CD4-positive, alpha-beta T cell (primary cell): ENCODE measurements at places on chromosomes 6 and 20.

DNA sequence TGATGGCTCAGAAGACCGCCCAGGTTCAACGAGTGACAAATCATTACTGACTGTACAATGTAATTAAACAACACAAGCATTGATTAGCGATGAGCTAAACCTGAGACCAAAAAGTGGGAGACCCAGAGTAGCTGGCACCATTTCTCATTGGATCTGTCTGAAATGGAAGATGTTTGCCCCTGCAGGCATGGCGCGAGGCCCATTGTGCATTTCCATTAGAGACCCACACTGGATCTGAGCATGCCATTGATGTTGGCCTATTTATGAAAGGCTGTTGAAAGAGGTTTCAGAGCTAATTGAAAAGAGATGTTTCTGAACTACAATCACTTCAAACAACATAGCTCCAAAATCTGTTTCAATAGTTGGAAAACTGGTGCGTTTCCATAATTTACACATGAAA is 196.7 kb downstream of the TFAP2B start:
- no peaks in the 10 kb centered on the region for H3K4me1 ChIP-seq
- no peak overlapping the region for H3K27ac ChIP-seq
- no peak for DNase-seq
- no peaks in the 10 kb centered on the region for H3K27me3 ChIP-seq
- H3K4me3 ChIP-seq = no peak overlapping the region

DNA sequence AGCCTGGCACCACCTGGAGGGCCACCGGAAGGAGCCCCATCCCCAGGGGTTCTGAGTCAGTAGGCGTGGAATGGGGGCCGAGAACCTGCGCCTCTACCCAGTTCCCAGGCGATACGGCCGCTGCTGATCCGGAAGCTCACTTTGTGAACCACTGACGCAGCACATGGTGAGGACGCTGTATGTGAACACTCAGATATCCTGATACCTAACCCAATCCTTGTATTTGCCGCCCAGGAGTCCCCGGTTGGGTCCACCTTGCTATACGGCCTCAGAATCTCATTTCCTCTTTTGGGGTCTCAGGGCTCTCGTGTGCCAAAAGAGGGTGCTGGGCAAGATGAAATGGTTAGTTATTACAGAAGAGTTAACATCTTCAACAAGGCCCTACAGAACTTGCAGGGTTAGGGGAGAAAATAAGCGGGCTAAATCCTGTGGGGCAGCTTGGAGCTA is 604 bp upstream of the RAB5IF start:
- DNase-seq = peak; percentile 31
- H3K4me1 ChIP-seq = peaks cover 37% of the 10 kb centered on the region
- peaks cover 23% of the 10 kb centered on the region for H3K36me3 ChIP-seq
- peak overlapping the region; percentile 93 for H3K27ac ChIP-seq
- no peaks in the 10 kb centered on the region for H3K27me3 ChIP-seq

DNA sequence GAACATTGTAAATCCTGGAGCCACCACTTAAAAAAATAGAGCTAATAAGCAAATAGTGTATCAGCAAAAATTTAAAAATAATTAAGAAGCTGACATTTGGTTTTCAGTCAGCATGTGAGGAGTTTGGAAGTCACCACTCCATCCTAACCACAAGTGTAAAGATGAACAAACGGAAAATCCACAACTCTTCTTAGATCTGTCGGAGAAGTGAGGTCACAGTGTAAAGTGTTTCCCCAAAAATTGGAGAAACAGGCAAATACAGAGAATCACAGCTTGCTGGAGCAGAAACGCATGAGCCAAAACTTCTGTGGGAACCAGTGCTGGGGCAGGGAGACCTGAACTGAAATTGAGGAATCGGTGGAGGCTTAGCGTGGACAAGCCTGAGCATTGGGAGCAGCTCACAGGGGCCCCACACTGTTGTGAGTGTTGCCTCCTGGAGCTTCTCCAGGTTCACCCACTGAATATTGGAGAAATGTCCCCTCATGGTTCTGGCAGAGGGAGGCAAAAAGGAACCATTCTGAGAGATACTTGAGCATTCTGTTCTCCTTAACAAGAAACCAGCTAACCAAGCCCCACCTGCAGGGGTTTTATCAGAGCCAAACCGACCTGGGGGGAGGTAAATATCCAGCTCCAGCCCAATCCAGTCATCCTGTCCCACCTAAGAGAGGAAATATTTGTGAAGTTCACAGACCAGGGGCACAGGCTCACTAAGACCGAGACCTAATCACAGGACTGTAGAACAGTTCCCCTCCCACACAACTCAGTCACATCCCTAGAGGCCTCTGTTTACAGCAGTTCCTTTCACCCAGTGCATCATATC is 192.0 kb downstream of the ERMARD start:
- H3K4me1 ChIP-seq = no peaks in the 10 kb centered on the region
- peaks cover 7% of the 10 kb centered on the region for H3K27me3 ChIP-seq
- no peak for DNase-seq
- H3K27ac ChIP-seq = no peak overlapping the region
- H3K4me3 ChIP-seq = no peak overlapping the region

DNA sequence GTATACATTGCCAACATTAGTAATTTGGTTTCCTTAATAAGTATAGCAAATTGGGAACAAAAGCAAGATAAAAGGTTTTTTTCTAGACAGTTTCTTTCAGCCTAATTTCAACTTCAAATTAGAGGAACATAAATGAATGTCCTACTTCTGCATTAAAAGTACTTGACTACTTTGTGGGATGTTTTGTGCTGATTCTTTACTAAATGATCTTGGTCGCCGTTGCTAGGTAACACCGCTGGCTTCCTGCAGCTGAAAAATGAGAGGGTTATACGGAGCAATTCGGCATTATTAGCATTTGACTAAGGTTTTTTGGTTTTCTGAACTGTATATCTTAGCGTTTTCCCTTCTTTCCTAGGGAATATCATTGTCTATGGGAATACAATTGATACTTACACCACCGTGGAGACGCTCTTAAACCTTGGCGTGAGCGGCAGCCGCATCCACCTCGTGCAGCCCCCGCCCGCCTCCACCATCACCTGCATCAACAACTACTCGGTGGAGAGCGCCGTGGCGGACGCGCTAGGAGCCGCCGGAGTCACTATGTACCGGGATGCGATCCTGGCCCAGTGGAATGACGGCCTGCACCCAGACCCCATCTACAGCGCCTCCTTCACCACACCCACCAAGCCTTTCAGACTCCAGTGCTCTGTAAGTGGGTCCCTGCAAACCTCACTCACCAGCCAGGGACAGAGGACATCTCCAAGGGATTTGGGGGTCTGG is 90.9 kb upstream of the INSM1 start:
- H3K27me3 ChIP-seq = peaks cover 11% of the 10 kb centered on the region
- H3K4me1 ChIP-seq = no peaks in the 10 kb centered on the region
- no peak for DNase-seq
- no peaks in the 10 kb centered on the region for H3K36me3 ChIP-seq

GRCh38 chr6:14371530-14371929 is 254.0 kb downstream of the CD83 start:
- no peaks in the 10 kb centered on the region for H3K36me3 ChIP-seq
- no peak overlapping the region for H3K27ac ChIP-seq
- H3K4me1 ChIP-seq = peaks cover 6% of the 10 kb centered on the region
- DNase-seq = no peak

GRCh38 chr20:21981179-21981578 is 275.7 kb downstream of the PAX1 start:
- no peak overlapping the region for H3K27ac ChIP-seq
- no peak for DNase-seq
- no peaks in the 10 kb centered on the region for H3K27me3 ChIP-seq
- no peaks in the 10 kb centered on the region for H3K36me3 ChIP-seq

- DNase-seq = no peak
- H3K4me3 ChIP-seq = no peak overlapping the region
- no peaks in the 10 kb centered on the region for H3K27me3 ChIP-seq
- H3K4me1 ChIP-seq = peaks cover 69% of the 10 kb centered on the region
- no peaks in the 10 kb centered on the region for H3K36me3 ChIP-seq
- H3K27ac ChIP-seq = no peak overlapping the region
Observed at GRCh38 chr6:136763255-136763654, 29.0 kb downstream of the MAP3K5 start.

DNA sequence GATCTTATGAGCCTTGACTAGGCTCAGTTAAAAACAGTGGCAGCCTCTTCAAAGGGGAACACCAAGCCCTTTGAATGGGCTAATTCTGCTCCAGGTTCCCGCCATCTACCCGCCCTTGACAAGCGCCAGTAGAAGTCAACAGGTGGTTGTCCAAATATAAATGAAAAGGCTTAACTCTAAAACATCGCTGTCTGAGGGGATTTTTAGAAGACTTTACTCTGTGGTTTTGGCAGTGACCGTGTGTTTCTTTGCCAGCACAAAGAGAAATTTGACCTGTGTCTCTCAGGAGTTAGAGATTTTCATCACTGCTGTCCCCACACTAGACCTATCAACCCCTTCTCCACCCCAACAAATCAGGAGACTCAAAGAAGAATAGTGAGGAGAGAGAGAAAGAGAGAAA is 19.8 kb upstream of the SIM1 start:
- no peak overlapping the region for H3K27ac ChIP-seq
- no peak overlapping the region for H3K4me3 ChIP-seq
- H3K27me3 ChIP-seq = peaks cover 7% of the 10 kb centered on the region
- no peak for DNase-seq
- H3K36me3 ChIP-seq = no peaks in the 10 kb centered on the region

- H3K4me3 ChIP-seq = no peak overlapping the region
- H3K36me3 ChIP-seq = no peaks in the 10 kb centered on the region
- no peaks in the 10 kb centered on the region for H3K4me1 ChIP-seq
- H3K27ac ChIP-seq = no peak overlapping the region
- peaks cover 4% of the 10 kb centered on the region for H3K27me3 ChIP-seq
Observed at GRCh38 chr20:46977909-46978588, 83.4 kb downstream of the EYA2 start.

DNA sequence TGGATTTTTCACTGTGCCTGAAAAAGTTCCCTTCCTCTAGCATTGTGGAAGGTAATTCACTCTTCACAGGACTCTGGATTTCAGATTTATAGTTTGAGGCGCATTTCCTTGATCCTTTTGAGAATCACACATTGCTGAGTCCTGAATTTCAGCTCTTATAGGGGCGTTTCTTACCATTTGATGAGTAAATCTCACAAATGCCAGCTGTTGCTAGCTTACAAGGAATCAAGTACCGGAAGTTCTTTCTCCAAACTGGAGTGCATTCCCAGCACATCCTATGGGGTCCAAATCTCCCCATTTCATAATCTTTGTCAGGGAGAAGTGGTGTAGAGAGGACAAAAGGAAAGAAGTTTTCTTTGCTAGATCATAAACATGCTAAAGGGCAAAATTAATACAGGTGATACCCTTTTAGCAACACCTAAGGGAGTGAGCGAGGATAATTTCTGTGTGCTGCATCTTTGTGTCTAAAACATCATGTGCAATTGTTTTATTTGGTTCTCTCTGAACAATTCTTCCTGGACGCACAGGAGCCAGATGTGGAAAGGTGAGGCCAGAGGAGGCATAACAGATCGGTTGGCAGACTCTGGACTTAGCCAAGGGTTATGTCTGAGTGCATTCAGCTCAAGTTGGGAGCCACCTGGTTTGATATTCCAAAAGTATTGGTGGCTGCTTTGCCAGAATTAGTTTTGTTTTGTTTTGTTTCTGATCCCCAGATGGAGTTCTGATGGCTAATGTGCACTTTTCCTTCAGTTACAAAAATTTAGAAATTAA is 37.4 kb upstream of the EYA2 start:
- H3K4me1 ChIP-seq = no peaks in the 10 kb centered on the region
- no peaks in the 10 kb centered on the region for H3K36me3 ChIP-seq
- no peak overlapping the region for H3K27ac ChIP-seq
- H3K27me3 ChIP-seq = no peaks in the 10 kb centered on the region
- H3K4me3 ChIP-seq = no peak overlapping the region
- no peak for DNase-seq

DNA sequence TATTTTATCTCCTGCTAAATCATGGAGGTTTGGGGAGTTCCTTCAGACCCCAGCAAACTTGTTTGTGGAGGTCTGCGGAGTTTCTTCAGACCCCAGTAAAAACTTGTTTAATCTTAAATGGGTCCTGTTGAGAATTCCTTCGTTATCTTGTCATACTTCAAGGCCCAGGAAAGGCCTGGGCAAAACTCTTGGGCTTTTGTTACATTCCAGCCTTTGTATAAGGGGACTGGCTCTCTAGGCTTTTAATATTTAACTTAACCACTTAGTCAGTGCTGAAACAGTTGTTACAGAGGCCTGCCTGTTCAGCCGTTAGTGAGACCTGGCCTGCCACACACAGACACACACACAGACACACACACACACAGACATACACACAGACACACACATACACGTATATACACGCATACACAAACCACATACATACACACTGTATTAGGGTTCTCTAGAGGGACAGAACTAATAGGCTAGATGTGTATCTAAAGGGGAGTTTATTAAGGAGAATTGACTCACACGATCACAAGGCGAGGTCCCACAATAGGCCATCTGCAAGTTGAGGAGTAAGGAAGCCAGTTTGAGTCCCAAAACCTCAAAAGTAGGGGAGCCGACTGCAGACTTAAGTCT is 21.3 kb upstream of the CST3 start:
- peaks cover 8% of the 10 kb centered on the region for H3K27me3 ChIP-seq
- H3K36me3 ChIP-seq = no peaks in the 10 kb centered on the region
- DNase-seq = no peak
- H3K27ac ChIP-seq = no peak overlapping the region
- H3K4me1 ChIP-seq = no peaks in the 10 kb centered on the region
- no peak overlapping the region for H3K4me3 ChIP-seq

GRCh38 chr20:16098890-16099639 is 474.2 kb downstream of the KIF16B start:
- no peak for DNase-seq
- H3K27me3 ChIP-seq = no peaks in the 10 kb centered on the region

- H3K4me3 ChIP-seq = no peak overlapping the region
- H3K36me3 ChIP-seq = no peaks in the 10 kb centered on the region
Observed at GRCh38 chr6:47321577-47321976, 11.9 kb upstream of the TNFRSF21 start.

DNA sequence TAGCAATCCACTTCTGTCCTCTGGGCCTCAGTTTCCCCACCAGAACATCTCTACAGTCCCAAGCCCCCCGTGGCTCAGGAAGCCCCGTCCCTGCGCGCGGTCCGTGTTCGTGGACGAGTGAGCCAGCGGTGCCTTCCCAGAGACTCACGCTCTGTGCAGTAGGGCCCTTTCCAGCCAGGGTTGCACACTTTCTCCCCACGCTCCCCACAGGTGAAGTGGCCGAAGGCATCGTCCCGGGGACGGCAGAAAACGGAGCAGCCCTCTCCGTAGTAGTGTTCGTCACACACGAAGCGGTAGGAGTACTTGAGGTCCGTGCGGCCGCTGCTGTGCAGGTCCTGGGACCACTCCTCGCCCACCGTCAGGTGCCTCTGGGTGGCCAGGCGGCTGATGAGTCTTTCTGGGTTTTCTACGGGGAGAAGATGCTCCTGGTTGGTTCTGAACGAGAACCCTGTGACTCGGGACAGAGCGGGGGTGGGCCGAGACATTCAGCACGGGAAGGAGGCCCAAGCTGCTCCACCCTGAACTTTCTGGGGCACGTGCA is 2.7 kb downstream of the DLL1 start:
- H3K4me1 ChIP-seq = peaks cover 45% of the 10 kb centered on the region
- no peak overlapping the region for H3K4me3 ChIP-seq
- no peak overlapping the region for H3K27ac ChIP-seq
- H3K27me3 ChIP-seq = peaks cover 18% of the 10 kb centered on the region

DNA sequence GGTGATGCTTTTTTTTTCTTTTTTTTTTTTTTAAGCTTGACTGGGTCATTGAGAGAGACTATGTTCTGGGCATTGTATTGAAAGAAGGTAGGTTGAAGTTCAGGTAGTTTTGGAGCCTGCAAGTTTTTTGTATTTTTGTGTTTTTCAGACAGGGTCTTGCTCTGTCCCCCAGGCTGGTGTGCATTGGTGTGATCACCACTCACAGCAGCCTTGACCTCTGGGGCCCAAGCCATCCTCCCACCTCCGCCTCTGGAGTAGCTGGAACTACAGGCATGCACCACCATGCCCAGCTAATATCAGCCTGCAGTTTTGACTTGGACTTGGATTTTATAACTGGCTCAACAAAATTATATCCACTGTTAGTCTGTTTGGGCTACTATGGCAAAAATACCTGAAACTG is 31.7 kb upstream of the TFAP2A start:
- no peaks in the 10 kb centered on the region for H3K4me1 ChIP-seq
- DNase-seq = no peak
- H3K4me3 ChIP-seq = no peak overlapping the region
- H3K36me3 ChIP-seq = no peaks in the 10 kb centered on the region
